ENCODE measurements at places on chromosomes 2 and 18.

DNA sequence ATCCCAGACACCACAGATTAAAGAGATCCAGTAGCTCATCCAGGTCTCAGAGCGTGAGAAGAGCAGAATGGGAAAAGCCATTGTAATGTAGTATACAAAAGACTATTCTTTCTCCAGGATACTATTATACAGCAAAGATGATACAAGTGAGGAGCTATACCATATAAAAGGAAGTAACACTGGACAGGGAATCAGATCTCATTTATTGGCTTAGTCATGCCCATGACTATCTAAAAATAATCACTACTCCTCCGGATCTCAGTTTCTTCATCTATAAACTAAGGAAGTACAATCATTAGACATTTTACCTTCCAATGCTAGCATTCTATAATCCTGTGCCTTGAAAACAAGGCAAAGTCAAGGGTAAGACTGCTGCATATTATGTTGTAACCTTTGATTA lies 19.4 kb downstream of the KRCC1 start:
- DNase-seq = no peak

DNA sequence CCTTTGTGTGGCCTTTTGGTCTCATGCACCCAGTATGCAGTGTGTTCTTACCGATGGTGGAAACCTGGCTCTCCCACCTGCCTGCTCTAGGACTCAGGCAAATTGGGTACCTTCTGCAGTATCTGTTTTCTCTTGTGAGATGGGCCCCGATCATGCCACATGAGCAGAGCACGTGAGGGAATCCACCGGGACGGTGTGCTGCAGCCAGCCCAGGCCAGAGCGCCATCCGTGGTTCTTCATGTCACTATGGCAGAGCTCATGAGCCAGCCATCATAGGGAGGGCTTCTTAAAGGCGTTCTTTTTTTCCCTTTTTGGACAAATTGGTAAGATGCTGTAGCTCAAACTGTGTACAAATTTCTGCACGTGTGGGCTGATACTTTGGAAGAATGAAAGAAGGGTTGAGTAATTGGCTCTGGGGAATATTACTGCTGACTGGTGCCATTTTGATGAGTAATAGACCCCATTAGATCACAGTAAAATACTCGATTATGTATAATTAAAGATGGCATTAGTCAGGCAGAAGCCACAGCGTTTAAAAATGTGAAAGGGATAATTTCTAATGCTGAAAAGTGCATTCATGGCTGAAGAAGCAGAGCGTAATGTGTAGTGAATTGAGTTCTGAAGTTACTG lies 19.2 kb downstream of the SH3RF3 start:
- DNase-seq = no peak

DNA sequence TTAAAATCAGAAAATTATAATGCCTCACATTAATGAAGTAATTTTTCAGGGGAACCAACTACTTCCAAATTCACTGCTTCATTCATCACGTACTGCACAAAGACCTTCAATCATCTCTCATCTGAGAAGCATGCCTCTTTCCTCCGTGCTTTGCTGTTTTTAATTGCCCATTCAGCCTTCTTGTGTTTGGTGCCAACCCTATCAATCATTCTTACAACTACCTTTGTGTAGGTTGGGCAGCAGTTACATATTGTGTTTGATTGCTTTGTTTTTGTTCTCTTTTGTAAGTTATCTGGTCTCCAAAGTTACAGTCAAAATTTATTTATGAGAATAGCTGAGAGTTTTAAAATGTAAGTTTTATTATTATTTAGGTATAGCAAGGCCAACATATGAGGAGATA lies 549.0 kb upstream of the SLC8A1 start:
- DNase-seq = no peak

GRCh38 chr2:88903749-88904353 lies 212.4 kb downstream of the RPIA start:
- no peak for DNase-seq

- DNase-seq = no peak
Observed at GRCh38 chr2:37469126-37469525, 124.7 kb downstream of the QPCT start.

- DNase-seq = no peak
Observed at GRCh38 chr2:60759654-60760053, 3.6 kb downstream of the PAPOLG start.

Data from CD4-positive, alpha-beta T cell treated with Interleukin-6 at 100 ng/mL for 8 hours (primary cell).